Activated naive CD8-positive, alpha-beta T cell treated with anti-CD3 and anti-CD28 coated beads, Interleukin-2, amount 50 U/mL, for 24 hours (primary cell): ENCODE measurements at places on chromosomes 2 and 18.

- DNase-seq: no peak
- H3K4me3 ChIP-seq: no peak overlapping the region
- no peak overlapping the region for H3K27ac ChIP-seq
- no peaks in the 10 kb centered on the region for H3K36me3 ChIP-seq
- H3K27me3 ChIP-seq: no peaks in the 10 kb centered on the region
Measured at GRCh38 chr2:145760781-145761649, 1241.1 kb upstream of the ZEB2 start.

- no peak for DNase-seq
- peaks cover 50% of the 10 kb centered on the region for H3K36me3 ChIP-seq
- H3K27me3 ChIP-seq: no peaks in the 10 kb centered on the region
Measured at GRCh38 chr2:112756207-112756606, 8.2 kb downstream of the CKAP2L start.

DNA sequence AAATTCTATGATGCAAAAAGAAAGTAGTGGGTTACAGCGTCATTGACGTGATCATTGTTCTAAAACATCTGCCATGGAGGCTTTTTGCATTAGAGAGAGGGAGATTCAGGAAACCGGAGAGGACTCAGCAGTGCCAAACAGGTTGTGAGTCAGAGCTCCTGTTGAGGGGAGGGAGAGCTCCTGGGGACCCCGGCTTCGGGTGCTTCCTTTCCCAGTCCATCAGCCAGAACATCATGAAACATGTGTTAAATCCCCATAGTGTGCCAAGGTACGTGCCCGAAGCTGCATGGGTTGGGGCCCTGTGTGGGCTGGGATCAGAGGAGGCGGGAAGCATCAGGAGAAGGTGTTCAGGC, 791 bp upstream of the CYRIA start:
- peaks cover 45% of the 10 kb centered on the region for H3K27me3 ChIP-seq
- no peak overlapping the region for H3K27ac ChIP-seq
- no peaks in the 10 kb centered on the region for H3K36me3 ChIP-seq
- peak overlapping the region; percentile 71 for H3K4me3 ChIP-seq
- peaks cover 16% of the 10 kb centered on the region for H3K4me1 ChIP-seq

DNA sequence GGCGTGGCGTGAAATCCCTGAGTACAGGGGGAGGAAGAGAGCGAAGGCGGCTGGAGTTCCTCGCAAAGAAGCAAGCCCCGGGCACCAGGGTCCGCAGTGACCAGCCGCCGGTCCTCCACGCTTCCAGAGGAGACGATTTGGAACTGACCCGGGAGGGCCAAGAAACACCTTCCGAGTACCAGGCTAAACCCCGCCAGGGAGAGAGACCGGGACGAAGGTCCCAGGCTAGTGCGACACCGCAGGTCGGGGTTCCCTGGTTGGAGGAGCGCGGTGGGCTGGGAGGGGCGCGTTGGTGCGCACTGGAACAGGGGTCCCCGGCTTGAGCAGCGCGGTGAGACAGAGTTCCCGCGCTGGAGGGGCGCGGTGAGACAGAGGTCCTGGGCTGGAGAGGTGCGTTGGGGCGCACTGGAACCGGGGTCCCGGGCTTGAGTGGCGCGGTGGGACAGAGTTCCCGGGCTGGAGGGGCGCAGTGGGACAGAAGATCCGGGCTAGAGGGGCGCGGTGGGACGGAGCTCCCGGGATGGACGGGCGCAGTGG, 901 bp downstream of the WDFY1 start:
- no peaks in the 10 kb centered on the region for H3K27me3 ChIP-seq
- DNase-seq: peak; percentile 54
- H3K4me3 ChIP-seq: peak overlapping the region; percentile 87

DNA sequence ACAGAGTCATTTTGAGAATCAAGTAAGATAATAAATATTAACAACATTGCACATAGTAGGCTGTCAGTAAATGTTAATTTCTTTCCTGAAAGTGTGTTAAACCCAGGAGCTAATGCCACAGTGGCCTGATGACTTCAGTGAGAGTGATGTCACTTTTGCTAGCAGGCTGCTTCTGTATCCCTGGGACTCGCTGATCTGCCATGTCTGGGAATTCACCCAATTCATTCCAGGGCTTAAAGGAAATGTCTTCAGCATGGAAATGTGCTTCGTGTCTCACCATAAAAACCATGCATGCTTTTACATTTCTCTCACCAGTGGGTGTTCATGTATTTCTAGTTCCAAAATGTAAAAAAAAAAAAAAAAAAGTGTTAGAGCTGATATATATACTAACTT, 56.8 kb upstream of the MAPRE3 start:
- H3K27ac ChIP-seq: no peak overlapping the region
- no peak for DNase-seq
- no peaks in the 10 kb centered on the region for H3K36me3 ChIP-seq
- H3K4me1 ChIP-seq: no peaks in the 10 kb centered on the region
- no peak overlapping the region for H3K4me3 ChIP-seq
- peaks cover 9% of the 10 kb centered on the region for H3K27me3 ChIP-seq

DNA sequence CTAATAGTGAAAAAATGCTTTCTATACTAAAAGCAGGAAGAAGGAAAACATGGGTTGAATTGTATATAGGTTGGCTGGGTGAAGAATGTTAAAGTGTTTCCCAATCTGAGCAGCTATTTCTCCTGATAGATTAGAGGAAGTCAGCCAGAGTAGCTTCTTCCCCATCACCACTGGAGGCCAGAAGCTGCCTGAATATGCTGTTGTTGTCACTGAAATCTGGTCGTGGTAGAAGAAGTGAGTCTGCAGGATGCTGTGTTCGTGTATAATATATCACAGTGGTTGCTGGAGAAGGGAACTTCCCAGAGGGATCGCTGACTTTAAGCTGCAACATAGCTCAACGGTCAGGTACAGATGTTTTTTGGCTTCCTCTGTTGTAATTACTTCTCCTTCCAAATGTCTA, 247.5 kb upstream of the LRATD1 start:
- H3K27ac ChIP-seq: no peak overlapping the region
- no peaks in the 10 kb centered on the region for H3K27me3 ChIP-seq
- no peak overlapping the region for H3K4me3 ChIP-seq
- H3K4me1 ChIP-seq: no peaks in the 10 kb centered on the region
- no peaks in the 10 kb centered on the region for H3K36me3 ChIP-seq
